ENCODE measurements at places on chromosomes 11 and 22.

GRCh38 chr22:39663751-39664150 is 93.2 kb downstream of the CACNA1I start:
- H3K4me3 ChIP-seq, result no peak overlapping the region
- DNase-seq, result no peak
- H3K27ac ChIP-seq, result no peak overlapping the region

DNA sequence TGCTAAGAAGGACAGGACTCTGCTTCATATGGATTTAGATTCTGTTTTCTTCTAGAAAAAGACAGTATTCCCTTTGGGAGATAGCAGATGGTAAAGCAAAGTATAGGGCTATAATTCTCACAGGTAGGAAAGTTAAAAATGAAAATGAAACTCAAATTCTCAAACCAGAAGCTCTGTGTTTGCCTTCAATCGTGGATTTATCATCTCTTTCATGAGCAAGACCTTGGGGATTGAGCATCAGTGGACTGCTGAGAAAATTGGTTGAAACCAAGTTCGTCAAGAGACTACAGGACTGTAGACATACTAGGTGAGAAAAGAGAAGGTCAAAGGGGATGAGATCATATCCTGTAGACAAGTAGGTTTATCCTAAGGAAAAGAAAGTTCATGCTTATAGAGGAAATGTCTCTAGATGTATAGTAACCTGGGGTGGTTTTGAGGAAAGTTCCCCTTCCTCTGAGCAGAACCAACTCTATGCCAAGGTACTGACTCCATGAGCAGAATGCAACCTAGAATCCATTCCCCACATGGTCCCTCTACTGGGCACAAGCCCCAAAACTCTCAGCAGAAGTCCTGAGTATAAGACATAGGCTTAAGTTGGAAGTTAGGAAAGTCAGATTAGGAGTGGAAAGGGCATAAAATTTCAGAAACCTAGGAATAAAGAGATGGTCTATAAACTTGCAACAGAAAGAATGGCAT is 46.5 kb downstream of the SLC5A12 start:
- DNase-seq, result no peak
- H3K36me3 ChIP-seq, result no peaks in the 10 kb centered on the region
- no peaks in the 10 kb centered on the region for H3K4me1 ChIP-seq
- no peaks in the 10 kb centered on the region for H3K27me3 ChIP-seq

- no peaks in the 10 kb centered on the region for H3K4me1 ChIP-seq
- H3K36me3 ChIP-seq, result no peaks in the 10 kb centered on the region
- H3K4me3 ChIP-seq, result no peak overlapping the region
These were observed 491.2 kb upstream of the LRRC4C start for GRCh38 chr11:41950470-41951143.

DNA sequence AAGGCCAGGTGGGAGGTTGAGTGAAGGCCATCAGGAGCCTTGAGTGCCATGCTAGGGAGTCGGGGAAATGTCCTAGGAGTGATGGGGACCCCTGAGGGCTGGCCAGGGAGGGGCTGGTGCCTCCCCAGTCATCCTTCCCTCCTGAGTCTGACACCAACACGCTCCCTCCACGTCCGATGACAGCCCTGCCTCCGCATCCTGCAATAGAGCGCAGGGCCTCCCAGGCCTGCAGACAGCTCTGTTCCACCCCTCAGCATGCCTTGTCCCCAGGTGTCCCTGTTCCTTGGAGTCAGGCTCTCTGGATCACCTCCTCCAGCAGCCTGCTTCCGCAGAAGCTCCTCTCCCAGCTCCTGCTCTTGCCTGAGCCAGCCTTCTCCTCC is 3.1 kb downstream of the RAC2 start:
- no peak overlapping the region for H3K4me3 ChIP-seq
- no peak for DNase-seq
- no peak overlapping the region for H3K27ac ChIP-seq
- H3K4me1 ChIP-seq, result no peaks in the 10 kb centered on the region
- H3K36me3 ChIP-seq, result no peaks in the 10 kb centered on the region
- H3K27me3 ChIP-seq, result no peaks in the 10 kb centered on the region

Measured in right lobe of liver (tissue), 6 donors.